Fibroblast of skin of left quadriceps (primary cell): ENCODE measurements at places on chromosomes 3 and 15.

DNA sequence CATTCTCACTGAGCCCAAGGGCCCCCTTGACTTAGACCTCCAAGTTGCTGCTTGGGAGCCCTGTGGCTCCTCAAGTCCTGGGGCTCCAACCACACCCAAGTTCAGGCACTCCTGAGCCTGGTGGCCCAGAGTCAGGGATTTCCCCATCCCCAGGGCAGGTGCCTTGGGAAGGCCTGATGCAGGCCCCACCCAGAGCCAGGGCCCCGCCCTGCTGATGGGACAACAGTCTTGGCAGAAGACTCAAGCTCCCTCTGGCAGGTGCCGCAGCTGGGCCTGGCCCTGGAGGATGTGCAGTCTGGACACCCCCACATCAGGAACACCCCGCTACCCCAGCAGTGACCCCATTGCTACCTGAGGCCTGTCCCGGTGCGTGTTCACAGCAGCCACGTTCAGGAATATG lies 17.7 kb upstream of the SHISA5 start:
- DNase-seq, result no peak

GRCh38 chr3:43434431-43434830 lies 148.1 kb downstream of the SNRK start:
- no peak for DNase-seq

DNA sequence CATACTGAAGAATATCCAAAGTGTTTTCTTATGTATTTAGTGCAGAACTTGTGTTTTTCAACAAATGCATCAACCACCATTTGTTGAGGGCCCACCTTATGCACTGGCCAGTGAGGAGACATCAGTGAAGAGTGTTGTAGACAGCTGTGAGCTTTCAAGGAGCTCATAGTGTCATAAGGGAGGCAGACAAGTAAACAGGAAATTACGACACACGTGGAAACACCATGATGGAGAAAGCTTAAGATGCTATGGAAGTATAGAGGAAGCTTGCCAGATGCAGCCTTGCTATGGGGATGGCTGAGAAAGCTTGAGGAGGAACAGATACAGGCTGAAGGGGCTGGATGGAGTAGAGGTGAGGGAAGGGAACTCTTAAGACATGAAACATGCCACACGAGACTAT lies 50.8 kb upstream of the PSMD6 start:
- no peak for DNase-seq

DNA sequence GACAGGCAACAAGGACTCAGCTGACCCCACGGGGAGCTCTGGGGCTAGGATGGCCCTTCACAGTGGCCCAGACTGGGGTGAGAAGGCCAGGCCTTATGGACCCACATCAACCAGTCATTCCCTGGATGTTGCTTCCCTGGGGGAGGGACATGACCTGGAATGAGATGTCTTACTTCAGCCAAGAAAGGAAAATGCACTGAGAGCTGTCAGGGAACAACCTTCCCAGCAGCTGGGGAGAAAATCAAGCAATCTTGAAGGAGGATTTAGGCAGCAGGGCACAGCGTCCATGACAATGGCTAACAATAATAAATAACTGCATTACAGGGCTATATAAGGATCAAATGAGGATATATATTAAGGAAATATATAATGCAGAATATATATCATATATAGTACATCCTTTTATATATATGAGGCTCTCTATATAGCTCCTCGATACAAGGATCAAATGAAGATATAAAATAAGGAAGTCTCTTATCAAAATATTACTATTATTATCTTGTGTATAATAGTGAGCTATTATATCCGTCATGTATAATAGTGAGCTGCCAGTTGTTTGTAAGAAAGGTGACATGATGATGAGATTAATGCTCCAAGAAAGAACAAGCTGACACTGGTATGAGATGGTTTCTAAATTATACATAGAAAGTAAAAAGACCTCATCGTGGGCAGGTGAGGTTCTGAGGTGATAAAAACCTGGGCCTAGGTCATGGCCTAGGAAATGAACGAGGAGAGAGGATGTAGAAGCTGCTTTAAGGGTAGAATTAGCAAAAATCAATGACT lies 117.8 kb upstream of the LIPC start:
- DNase-seq, result no peak
